ENCODE measurements at places on chromosomes 7 and 10.

GRCh38 chr7:121126801-121127534 lies 138.5 kb downstream of the CPED1 start:
- no peak for DNase-seq

GRCh38 chr7:37141742-37142141 lies 306.9 kb downstream of the ELMO1 start:
- DNase-seq: no peak

GRCh38 chr7:28922624-28923331 lies 35.4 kb downstream of the TRIL start:
- DNase-seq: peak; percentile 12

GRCh38 chr7:3378390-3379150 lies 77.5 kb downstream of the SDK1 start:
- DNase-seq: no peak

DNA sequence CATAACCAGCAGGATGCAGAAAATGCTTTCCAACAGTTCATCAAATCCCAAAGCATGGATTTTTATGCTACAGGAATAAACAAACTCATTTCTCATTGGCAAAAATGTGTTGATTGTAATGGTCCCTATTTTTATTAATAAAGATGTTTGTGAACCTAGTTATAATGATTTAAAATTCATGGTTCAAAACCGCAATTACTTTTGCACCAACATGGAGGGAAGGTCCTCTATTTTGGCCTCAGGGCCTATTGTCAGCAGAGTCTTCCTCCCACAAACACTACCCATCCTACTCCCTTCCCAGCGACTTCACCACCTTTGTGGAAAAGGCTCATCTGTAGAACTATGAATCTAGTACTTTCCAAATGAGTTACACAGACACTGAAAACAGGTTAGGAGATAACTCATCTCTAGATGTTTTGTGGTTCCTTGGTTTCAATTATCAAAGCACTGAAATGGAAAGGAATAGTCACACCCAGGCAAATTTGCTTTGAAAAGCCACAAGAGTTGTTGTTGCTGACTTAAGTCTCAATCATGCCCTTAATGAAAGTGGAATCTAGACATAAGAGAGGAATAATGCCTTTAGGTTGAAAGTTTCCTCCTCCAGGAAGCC lies 59.4 kb upstream of the FRMD4A start:
- DNase-seq: no peak

GRCh38 chr7:28225576-28225975 lies 45.0 kb upstream of the JAZF1 start:
- DNase-seq: no peak

DNA sequence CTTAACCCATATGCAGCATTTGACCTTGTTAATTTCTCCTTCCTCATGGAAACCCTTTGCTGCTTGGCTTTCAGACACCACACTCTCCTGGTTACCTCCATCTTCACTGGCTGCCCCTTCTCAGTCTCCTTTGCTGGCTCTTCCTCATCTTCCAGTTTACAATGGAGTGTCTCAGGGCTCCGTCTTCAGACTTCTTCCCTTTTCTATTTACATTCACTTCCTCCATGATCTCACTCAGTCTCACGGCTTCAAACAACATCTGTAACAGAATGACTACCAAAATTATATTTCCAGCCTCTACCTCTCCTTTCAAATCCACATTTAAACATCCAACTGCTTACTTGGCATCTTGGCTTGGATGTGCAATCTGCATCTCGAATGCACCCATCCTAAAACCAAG lies 140.4 kb downstream of the DKK1 start:
- DNase-seq: no peak

DNA sequence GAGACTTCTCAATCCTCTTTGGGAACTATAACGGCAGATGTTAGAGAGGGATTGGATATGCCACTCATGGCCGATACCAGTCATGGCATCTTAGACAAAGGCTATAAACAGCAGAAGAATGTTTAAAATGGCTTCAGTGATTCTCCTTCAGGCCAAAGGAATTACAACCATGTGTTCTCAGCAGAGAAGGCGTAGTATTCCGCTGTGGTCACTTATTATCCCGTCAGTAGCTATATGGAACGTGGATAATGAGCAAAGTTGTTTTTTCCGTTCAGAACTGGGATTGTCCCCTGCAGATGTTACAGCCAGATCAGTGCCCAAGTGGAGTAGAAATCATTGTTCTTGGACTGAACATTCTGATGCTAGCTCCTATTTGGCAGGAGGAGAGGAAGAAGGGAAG lies 43.1 kb downstream of the TEX36 start:
- no peak for DNase-seq

GRCh38 chr7:2726316-2727018 lies 38.5 kb downstream of the AMZ1 start:
- DNase-seq: no peak

GRCh38 chr10:32317795-32318357 lies 29.1 kb downstream of the EPC1 start:
- no peak for DNase-seq

DNA sequence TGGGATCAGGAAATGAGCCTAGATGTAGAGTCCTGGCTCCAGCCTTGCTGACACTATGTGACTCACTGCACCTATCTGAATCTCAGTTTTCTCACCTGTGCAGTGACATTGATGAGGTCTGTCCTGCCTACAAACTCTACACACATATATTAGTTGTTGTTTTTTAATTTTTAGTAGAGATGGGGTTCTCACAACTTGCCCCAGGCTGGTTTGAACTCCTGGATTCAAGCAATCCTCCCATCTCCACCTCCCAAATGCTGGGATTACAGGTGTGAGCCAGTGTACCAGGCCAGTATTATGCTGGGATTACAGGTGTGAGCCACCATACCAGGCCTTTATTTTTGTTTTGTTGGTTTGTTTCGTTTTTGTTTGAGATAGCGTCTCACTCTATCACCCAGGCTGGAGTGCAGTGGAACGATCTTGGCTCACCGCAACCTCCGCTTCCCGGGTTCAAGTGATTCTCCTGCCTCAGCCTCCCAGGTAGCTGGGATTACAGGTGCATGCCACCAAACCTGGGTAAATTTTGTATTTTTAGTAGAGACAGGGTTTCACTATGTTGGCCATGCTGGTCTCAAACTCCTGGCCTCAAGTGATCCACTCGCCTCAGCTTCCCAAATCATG lies 11.8 kb upstream of the DDIT4 start:
- DNase-seq: no peak

DNA sequence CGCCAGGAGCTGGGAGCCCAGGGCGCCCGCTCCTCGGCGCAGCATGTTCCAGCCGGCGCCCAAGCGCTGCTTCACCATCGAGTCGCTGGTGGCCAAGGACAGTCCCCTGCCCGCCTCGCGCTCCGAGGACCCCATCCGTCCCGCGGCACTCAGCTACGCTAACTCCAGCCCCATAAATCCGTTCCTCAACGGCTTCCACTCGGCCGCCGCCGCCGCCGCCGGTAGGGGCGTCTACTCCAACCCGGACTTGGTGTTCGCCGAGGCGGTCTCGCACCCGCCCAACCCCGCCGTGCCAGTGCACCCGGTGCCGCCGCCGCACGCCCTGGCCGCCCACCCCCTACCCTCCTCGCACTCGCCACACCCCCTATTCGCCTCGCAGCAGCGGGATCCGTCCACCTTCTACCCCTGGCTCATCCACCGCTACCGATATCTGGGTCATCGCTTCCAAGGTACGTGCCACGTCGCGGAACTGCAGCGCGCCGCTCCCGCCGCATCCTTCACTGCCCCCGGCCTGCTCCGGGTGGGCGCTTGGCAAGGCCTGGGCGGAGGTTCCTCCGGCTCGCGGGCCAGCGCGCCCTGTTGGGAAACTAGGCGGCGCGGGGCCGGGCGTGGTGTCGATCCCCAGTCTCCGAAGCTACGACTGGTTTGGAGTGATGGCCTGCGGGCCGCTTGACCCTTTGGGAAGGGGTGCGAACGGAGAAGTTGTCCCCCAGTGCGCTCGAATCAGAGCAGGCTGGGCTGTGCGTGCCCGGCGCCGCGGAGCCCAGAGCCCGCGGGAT lies 868 bp downstream of the EMX2 start:
- no peak for DNase-seq

DNA sequence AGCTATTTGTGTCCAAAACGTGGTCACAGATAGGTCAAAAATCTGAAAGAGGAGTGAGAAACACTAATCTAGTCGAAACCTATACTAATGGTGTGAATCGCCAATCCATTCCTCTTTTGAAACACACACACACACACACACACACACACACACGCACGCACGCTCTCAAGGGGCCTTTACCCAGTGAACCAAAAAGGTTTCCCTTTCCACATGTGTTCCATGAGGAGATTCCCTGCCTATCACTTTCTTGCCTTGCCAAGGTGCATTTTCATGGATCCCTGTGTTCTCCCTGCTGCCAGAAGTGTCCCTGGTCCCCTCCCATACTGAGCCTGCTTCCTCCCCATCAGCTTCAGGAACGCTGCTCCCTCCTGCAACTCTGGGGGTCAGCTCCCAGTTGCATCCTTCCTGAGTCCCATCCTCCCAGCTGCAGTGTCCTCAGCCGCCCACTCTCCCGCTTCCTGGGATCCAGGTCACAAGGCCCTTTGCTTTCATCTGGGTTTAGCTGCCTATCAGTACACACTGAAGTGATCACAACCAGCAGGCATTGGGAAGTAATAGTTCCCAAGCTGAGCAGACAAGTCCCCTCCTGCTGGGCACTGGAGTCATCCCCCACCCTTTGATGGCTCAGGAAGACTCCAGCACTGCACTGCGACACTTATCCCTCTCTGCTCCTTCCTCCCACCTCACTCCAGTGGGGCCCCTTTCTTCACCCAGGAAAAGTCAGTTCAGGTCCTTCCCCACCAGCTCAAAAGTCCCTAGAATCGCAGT lies 49.2 kb upstream of the KCNMA1 start:
- DNase-seq: no peak

GRCh38 chr10:92124616-92125143 lies 166.2 kb downstream of the CPEB3 start:
- DNase-seq: no peak

- no peak for DNase-seq
Observed at GRCh38 chr10:49171326-49172060, 16.7 kb downstream of the TMEM273 start.

DNA sequence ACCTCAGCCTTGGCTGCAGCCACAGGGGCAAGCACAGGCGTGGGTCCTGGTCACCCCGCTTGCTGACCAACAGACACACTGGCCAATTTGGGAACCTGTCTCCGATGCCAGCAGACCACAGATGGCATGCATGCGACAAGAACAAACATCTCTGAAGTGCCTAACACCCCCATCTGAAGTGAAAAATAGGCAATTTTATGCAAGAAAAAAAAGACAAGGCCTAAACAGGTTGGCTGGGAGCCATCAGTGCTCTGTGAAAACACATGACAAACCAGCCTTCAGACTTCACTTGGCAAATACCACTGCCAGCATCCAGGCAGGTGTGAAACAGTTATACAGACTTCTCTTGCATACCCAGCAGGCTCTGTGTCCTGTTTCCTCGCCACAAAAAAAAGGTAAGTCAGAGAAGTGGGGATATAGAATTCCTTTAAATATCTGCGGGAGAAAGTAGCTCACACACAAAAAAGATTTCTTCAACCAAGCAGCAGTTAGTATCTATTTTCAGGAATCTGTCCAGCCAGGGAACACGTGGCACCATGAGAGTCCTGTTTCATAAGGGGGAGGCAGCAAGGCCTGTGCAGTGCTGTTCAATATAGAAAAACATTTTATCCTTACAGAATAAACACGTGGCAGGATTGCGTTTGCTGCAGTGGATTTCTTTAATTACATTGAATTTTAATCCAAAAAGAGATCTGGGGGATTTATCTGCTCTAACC lies 293.4 kb upstream of the MKLN1 start:
- DNase-seq: no peak

DNA sequence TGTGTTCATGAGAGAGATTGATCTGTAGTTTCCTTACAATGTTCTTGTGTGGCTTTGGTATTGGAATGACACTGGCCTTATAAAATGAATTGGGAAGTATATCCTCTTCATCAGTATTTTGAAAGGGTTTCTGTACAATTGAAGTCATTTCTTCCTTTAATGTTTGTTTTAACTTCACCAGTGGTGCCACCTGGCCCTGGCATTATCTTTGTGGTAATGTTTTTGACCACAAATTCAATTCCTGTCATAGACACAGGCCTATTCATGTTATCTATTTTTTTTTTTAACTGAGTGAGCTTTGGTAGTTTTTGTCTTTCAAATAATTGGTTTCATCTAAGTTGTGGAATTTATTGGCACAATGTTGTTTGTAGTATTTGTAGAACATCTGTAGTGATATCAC lies 127.7 kb downstream of the CDK14 start:
- no peak for DNase-seq

GRCh38 chr7:123939784-123940183 lies 14.7 kb downstream of the SPAM1 start:
- no peak for DNase-seq

- no peak for DNase-seq
Observed at GRCh38 chr7:150420242-150420641, 30.2 kb upstream of the GIMAP8 start.

GRCh38 chr7:78959477-78959876 lies 494.0 kb downstream of the MAGI2 start:
- peak; percentile 43 for DNase-seq

DNA sequence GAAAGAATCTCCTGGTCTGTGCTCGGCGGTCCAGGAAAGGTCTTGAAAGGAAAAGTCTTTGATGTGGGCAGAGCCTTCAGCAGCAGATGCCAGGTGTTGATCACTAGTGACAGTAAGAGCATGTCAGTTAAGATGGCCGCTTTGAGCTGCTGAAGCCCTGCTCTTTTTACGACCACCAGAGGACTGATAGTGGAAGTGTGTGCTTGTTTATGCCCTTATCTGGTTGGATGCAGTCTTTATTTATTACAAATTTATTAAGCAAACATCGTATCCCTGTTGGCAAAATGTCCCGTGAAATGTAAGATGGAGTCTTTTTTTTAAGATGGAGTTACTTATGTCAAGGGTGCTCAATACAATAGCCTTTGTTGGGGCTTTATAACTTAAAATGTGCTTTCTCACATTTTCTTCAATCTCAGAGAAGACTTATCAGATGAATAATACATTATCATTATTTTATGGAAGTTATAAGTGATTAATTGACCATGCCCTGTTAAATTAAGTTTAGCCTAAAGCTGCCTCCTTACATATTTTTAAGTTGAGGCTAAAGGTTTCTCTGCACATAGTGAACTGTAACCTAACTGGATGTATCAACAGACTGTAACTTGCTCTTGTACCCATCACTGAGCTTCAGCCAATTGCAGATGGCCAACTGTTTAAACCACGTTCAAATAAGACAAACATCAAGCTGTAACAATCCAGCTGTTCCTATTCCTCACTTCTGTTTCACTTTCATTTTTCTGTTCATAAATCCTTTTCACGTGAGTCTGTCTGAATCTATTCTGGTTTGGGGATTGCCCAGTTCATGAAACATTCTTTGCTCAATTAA lies 97.4 kb upstream of the PIK3CG start:
- no peak for DNase-seq

Measured in HS-27A (cell line).